ENCODE measurements at places on chromosomes 6 and 20.

- H3K27ac ChIP-seq, result no peak overlapping the region
- H3K36me3 ChIP-seq, result no peaks in the 10 kb centered on the region
- DNase-seq, result no peak
Observed at GRCh38 chr20:51562027-51562331, 19.5 kb upstream of the NFATC2 start.

GRCh38 chr6:69340196-69340595 is 456.6 kb downstream of the LMBRD1 start:
- no peak for DNase-seq
- H3K4me3 ChIP-seq, result no peak overlapping the region
- no peaks in the 10 kb centered on the region for H3K27me3 ChIP-seq
- no peaks in the 10 kb centered on the region for H3K4me1 ChIP-seq
- no peaks in the 10 kb centered on the region for H3K36me3 ChIP-seq
- no peak overlapping the region for H3K27ac ChIP-seq

- no peak overlapping the region for H3K27ac ChIP-seq
- H3K4me1 ChIP-seq, result no peaks in the 10 kb centered on the region
- no peak overlapping the region for H3K4me3 ChIP-seq
Observed at GRCh38 chr6:83974409-83975050, 59.0 kb upstream of the MRAP2 start.

DNA sequence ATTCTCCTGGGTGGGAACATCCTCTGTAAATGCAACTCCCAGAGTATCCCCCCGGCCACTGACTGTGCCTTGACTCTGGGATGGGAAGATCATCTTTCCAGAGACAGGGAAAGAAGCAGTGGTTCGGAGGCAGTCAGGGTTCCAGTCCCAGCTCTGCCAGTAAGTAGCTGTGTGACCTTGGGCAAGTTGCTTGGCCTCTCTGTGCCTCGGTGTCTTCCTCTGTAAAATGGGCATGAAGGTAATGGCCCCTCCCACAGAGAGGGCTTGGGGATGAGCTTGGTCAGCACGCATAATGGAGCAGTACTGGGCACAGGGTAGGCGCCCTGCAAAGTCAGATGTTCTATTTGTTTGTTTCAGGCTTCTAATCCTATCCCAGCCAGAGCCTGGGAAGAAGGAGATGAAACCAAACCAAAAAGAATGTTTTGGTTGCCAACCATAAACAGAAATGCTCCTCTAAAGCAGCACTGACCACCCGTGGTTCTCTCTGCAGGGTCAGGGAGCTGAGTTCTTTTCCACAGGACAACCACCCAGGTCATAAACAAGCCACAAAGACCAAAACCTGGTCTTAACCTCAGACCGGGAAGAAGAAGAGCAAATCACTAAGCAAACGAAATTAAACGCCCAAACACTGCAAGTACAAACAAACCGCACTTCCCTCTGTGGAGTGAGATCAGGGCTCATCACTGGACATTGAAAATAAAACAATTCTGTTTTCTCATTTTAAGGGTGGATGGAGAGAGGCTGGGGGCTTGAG is 381.0 kb upstream of the SULF2 start:
- H3K27ac ChIP-seq, result no peak overlapping the region
- no peaks in the 10 kb centered on the region for H3K36me3 ChIP-seq
- DNase-seq, result no peak

- H3K4me3 ChIP-seq, result no peak overlapping the region
- no peaks in the 10 kb centered on the region for H3K4me1 ChIP-seq
- DNase-seq, result no peak
- no peaks in the 10 kb centered on the region for H3K27me3 ChIP-seq
- H3K27ac ChIP-seq, result no peak overlapping the region
Observed at GRCh38 chr6:34546551-34547321, 9.4 kb downstream of the SPDEF start.

- no peak overlapping the region for H3K4me3 ChIP-seq
- H3K36me3 ChIP-seq, result peaks cover 2% of the 10 kb centered on the region
- H3K27me3 ChIP-seq, result no peaks in the 10 kb centered on the region
- H3K4me1 ChIP-seq, result no peaks in the 10 kb centered on the region
- no peak for DNase-seq
Observed at GRCh38 chr6:5764401-5764955, 242.2 kb downstream of the NRN1 start.

- no peaks in the 10 kb centered on the region for H3K27me3 ChIP-seq
- no peak overlapping the region for H3K4me3 ChIP-seq
- no peak for DNase-seq
- no peaks in the 10 kb centered on the region for H3K36me3 ChIP-seq
- H3K4me1 ChIP-seq, result no peaks in the 10 kb centered on the region
Observed at GRCh38 chr6:131651782-131652181, 14.7 kb downstream of the ENPP3 start.

GRCh38 chr6:149211046-149211571 is 106.4 kb upstream of the TAB2 start:
- no peak for DNase-seq
- H3K27ac ChIP-seq, result peak overlapping the region; percentile 40
- no peaks in the 10 kb centered on the region for H3K27me3 ChIP-seq
- no peak overlapping the region for H3K4me3 ChIP-seq

DNA sequence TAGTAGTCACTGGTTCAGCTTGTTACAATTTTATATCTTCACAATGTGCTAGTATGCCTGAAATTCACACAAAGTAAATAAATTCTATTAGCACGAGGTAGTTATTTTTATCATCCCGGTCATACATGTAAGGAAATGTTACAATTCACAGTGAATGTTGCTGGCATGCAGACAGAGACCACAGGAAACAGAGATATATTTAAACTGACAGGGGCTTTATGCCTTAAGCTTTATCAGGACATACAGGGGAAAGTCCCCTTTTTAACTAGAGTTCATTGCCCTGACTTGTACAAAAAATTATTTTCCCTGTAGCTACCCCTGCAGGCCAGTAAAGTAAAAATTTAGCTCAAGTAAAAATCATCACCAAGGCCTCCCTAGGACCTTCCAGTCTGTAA is 712.0 kb upstream of the NRSN1 start:
- H3K27me3 ChIP-seq, result no peaks in the 10 kb centered on the region
- no peaks in the 10 kb centered on the region for H3K36me3 ChIP-seq
- H3K4me1 ChIP-seq, result no peaks in the 10 kb centered on the region

DNA sequence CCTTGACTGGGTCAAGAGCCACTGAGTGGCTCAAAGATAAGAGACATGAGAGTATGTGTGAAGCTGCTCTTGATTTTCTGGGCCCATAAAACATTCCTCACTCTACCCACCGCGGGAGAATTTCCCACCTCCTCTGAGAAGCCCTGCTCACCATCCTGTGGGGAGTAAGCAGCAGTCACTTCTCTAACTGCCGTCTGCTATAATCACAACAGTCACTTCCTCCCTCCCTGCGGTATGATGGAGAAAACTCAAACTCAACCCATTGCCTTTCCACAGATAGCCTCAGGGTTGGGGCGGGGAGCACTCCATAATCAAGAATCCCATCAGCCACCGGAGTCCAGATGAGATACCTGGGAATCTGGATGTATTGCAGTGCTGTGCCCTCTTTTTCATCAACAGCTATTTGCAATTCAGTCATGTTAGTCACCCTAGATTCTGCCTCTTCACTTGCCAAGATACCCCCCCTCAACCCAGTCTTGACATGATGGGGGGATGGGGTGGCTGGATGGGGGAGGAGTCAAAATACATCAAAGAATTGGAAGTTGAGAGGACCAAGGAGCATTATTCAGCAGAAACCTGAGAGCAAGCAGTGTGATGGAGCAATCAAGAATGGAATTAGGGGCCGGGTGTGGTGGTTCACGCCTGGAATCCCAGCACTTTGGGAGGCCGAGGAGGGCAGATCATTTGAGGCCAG is 5.1 kb downstream of the MOCS1 start:
- no peaks in the 10 kb centered on the region for H3K27me3 ChIP-seq
- H3K4me3 ChIP-seq, result no peak overlapping the region
- no peak for DNase-seq
- no peaks in the 10 kb centered on the region for H3K4me1 ChIP-seq
- no peaks in the 10 kb centered on the region for H3K36me3 ChIP-seq

DNA sequence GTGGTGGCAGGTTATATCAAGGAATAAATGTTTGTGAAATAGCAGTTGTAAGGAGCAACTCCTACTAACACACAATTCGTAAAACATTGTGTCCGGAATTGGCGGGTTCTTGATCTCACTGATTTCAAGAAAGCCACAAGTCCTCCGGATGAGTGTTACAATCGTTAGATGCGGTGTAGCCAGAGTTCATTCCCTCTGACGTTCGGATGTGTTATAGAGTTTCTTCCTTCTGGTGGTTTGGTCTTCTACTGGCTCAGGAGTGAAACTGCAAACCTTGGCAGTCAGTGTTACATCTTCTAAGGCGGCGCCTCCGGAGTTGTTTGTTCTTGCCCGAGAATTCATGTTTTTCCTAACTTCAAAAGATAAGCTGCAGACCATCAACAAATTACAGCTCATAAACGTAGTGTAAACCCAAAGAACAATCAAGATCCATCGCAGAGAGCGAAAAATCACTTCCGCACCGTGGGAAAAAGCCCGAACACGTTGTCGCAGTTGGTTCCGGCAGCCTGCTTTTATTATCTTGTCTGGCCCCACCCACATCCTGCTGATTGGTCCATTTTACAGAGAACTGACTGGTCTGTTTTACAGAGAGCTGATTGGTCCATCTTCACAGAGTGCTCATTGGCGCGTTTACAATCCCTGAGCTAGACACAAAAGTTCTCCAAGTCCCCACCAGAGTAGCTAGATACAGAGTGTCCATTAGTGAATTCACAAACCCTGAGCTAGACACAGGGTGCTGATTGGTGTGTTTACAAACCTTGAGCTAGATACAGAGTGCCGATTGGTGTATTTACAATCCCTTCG is 58.2 kb downstream of the TRIM27 start:
- no peaks in the 10 kb centered on the region for H3K36me3 ChIP-seq
- DNase-seq, result peak; percentile 44
- H3K4me3 ChIP-seq, result no peak overlapping the region
- H3K4me1 ChIP-seq, result peaks cover 5% of the 10 kb centered on the region

GRCh38 chr6:109087661-109088264 is 6.9 kb downstream of the SESN1 start:
- H3K4me1 ChIP-seq, result no peaks in the 10 kb centered on the region
- H3K27me3 ChIP-seq, result no peaks in the 10 kb centered on the region
- H3K4me3 ChIP-seq, result no peak overlapping the region
- no peak for DNase-seq
- no peaks in the 10 kb centered on the region for H3K36me3 ChIP-seq

DNA sequence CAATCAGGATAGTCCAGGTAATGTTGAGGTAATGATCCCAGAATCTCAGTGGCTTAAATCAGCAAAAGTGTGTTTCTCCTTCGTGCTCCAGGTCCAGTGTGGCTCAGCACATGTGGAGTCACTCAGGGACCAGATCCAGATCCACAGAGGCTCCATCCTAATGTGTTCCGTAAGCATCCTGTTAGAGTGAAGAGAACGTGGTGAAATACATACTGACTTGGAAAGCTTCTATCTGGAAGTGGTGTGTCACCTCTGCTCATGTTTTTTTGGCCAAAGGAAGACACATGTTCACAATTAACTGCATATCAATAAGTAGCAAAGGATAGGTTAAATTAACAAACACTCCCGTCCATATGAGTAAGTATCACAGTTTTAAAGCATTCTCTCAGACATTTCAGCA is 26.8 kb upstream of the PREP start:
- DNase-seq, result no peak
- no peak overlapping the region for H3K4me3 ChIP-seq
- H3K27me3 ChIP-seq, result no peaks in the 10 kb centered on the region
- no peaks in the 10 kb centered on the region for H3K36me3 ChIP-seq
- H3K27ac ChIP-seq, result no peak overlapping the region

GRCh38 chr6:54897462-54898189 is 51.1 kb downstream of the FAM83B start:
- no peaks in the 10 kb centered on the region for H3K27me3 ChIP-seq
- H3K4me3 ChIP-seq, result no peak overlapping the region
- H3K36me3 ChIP-seq, result no peaks in the 10 kb centered on the region
- no peak overlapping the region for H3K27ac ChIP-seq
- no peaks in the 10 kb centered on the region for H3K4me1 ChIP-seq
- DNase-seq, result no peak

- H3K4me1 ChIP-seq, result peaks cover 7% of the 10 kb centered on the region
- H3K27ac ChIP-seq, result no peak within 1 kb of the TSS
- peak; percentile 6 for DNase-seq
Observed at GRCh38 chr6:30163090-30163917, at the start of gene TRIM15. TRIM15 (plus strand) TSS chr6:30163546; CDS start chr6:30163685, 139 bp downstream.

- peaks cover 8% of the 10 kb centered on the region for H3K36me3 ChIP-seq
- no peaks in the 10 kb centered on the region for H3K27me3 ChIP-seq
- no peaks in the 10 kb centered on the region for H3K4me1 ChIP-seq
- no peak for DNase-seq
- H3K4me3 ChIP-seq, result no peak overlapping the region
Observed at GRCh38 chr6:88920088-88920487, 43.3 kb downstream of the RNGTT start.

DNA sequence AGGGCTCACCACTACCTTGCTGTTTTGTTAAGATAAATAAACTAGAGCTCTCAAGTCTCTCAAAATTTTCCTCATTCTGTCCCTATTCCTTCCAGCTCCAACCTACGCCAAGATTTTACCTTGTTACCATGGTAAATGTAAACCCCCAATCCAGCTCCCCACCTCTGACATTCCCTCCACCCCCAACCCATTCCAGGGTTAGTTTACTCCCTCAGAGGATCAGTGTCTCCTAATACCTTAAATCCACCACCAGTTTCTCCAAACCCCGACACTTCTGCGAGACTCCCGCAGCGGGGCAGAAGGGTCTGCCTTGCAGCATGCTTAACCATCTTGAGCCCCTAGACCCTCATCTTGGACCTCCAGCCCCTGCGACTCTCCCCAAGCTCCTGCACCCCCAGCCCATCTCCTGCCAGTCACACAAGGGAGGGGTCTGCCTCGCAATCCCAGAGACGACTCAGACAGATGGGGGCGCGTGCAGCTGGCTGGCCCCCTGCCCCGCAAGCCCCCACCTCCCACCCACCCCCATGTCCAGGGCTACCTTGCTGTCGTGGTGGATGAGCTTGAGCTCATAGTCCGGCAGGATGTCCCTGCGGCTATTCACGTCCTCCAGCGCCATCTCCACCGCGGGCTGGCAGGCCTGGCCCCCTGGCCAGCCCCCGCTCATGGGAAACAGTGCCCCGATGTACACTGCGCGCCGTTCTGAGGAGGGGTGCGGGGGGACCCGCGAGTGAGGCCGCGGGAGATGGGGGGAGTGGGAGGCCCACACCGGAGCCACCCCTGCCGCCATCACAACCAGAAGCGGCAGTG is 5.8 kb downstream of the GABBR1 start:
- DNase-seq, result no peak
- H3K36me3 ChIP-seq, result peaks cover 4% of the 10 kb centered on the region
- peak overlapping the region; percentile 70 for H3K4me3 ChIP-seq
- H3K4me1 ChIP-seq, result peaks cover 26% of the 10 kb centered on the region
- no peaks in the 10 kb centered on the region for H3K27me3 ChIP-seq
- peak overlapping the region; percentile 66 for H3K27ac ChIP-seq

- H3K27ac ChIP-seq, result no peak overlapping the region
- H3K4me1 ChIP-seq, result no peaks in the 10 kb centered on the region
- H3K36me3 ChIP-seq, result no peaks in the 10 kb centered on the region
- no peak overlapping the region for H3K4me3 ChIP-seq
- no peaks in the 10 kb centered on the region for H3K27me3 ChIP-seq
Observed at GRCh38 chr6:55456016-55456415, 123.0 kb downstream of the HMGCLL1 start.

DNA sequence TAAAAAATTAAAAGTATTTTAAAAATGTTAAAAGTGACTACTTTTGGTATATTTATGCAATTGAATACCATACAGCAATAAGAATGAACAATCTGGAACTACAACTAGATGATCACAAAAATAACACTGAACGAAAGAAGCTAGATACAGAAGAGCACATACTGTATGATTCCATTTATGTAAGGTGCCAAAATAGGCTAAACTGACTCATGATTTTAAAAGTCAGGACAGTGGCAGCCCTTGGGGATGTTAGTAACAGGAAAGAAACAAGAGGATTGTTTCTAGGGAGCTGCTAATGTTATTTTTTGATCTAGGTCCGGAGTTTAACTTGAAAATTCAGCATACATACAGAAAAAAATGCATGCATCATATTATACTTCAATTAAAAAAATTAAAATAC is 42.3 kb downstream of the KIF13A start:
- no peaks in the 10 kb centered on the region for H3K27me3 ChIP-seq
- no peak overlapping the region for H3K27ac ChIP-seq
- H3K4me3 ChIP-seq, result no peak overlapping the region
- no peaks in the 10 kb centered on the region for H3K36me3 ChIP-seq
- DNase-seq, result no peak
